ENCODE measurements at places on chromosomes 4 and X.

GRCh38 chrX:39165185-39165584 is 363.9 kb downstream of the MID1IP1 start:
- DNase-seq = no peak

GRCh38 chr4:30767147-30767845 is 47.1 kb downstream of the PCDH7 start:
- no peak for DNase-seq

GRCh38 chrX:139560221-139560620 is 29.7 kb downstream of the F9 start:
- DNase-seq = no peak

DNA sequence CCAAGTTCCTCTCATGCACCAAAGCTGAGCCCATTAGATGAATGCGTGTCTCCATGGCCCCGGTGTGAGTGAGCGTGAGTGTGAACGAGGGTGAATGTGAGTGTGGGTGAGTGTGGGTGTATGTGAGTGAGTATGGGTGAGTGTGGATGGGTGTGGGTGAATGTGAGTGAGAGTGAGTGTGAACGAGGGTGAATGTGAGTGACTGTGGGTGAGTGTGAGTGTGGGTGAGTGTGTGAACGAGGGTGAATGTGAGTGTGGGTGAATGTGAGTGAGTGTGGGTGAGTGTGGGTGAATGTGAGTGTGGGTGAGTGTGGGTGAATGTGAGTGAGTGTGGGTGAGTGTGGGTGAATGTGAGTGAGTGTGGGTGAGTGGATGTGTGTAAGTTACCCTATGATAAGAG is 1521.8 kb upstream of the TENM3 start:
- DNase-seq = no peak

DNA sequence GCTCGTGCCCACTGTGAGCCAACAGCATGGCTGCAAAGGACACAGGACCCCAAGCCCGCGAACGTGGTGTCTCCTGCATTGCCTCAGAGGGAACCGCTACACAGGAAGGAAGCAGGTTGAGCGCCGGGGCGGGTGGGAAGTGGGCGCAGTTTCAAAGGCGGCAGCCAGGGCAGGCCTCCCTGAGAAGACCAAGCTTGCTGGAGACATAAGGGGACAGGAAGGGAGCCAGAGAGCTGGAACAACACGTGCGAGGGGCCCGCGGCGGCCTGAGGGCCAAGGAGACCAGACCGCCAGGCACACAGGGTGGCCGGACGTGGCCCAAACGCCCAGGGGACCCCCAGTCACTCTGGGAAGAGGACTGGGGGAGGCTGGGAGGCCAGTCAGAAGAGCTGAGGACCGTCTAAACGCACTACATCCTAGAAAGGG is 32.0 kb downstream of the CTBP1 start:
- peak; percentile 49 for DNase-seq

DNA sequence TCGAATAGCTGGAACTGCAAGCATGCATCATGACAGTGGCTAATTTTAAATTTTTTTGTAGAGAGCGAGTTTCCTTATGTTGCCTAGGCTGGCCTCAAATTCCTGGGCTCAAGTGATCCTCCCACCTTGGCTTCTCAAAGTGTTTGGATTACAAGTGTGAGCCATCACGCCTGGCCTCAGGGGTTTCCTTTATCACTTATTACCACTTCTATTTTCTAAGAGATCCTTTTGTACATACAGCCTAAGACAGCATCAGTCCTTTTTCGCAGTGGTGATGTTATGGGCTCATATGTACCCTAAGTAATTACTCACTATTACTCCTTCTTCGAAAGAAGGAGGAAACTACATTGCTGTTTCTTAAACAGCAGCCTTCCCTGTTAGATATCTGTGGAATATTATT is 54.1 kb upstream of the CDKN2AIP start:
- no peak for DNase-seq

GRCh38 chr4:74640111-74640903 is 154.0 kb downstream of the BTC start:
- no peak for DNase-seq

- DNase-seq = no peak
These were observed 9.7 kb downstream of the ZNF275 start for GRCh38 chrX:153343674-153344073.

- no peak for DNase-seq
These were observed 139.2 kb downstream of the SHOX start for GRCh38 chrX:769796-770195.

All from stimulated activated CD8-positive, alpha-beta memory T cell treated with anti-CD3 and anti-CD28 coated beads, Interleukin-2, amount 100 ng/mL, for 48 hours (primary cell).